ENCODE measurements at places on chromosomes 7 and 10. TPM values are rescaled to one million over a fixed set of nuclear protein-coding genes. Genes with fewer than 3 reads are reported as not detected.

Gene NKX2-3
- polyA plus RNA-seq: not detected

DNA sequence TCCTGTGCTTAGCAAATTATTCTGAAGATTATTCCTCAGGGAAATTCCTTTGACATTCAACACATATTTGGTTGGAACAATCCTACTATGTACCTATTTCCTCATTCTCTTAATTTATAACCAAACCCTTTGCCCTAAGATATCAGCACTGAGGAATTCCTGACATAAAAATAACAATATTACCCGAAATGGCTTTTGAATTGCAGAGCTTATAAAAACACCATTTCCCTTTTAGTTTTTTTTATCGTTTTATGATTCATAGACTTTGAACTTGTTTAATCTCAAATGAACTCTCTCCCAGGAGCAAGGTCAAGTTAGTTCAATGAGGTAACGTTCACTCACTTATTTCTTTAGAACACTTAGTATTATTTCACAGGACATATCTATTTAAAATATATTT, 7.7 kb upstream of the ABCB1 start:
- DNase-seq: no peak

Gene SPDYE18
- 0.24 TPM for polyA plus RNA-seq

DNA sequence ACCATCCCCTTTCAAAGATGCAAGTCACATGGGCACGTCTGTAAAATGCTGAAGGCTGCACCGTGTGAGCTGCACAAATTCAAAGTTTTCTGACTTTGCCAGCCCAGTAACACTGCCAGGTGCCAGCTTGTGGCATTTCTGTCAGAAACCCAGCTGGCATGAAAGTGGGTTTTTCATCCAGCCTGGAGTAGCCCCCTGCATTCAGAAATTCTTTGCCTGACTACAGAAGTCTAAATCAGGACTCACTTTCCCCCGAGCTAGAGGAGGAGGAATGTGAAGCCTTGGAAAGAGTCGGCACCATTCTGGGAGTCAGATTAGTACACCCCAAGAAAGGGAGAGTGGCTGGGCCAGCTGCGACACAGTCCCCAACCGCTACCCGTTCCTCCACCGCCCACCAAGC, 56.7 kb upstream of the EN2 start:
- DNase-seq: peak; percentile 23

Gene DNAJB12
- polyA plus RNA-seq: 22.1 TPM

- no peak for DNase-seq
Measured at GRCh38 chr7:3861386-3861785, 560.3 kb downstream of the SDK1 start.

DNA sequence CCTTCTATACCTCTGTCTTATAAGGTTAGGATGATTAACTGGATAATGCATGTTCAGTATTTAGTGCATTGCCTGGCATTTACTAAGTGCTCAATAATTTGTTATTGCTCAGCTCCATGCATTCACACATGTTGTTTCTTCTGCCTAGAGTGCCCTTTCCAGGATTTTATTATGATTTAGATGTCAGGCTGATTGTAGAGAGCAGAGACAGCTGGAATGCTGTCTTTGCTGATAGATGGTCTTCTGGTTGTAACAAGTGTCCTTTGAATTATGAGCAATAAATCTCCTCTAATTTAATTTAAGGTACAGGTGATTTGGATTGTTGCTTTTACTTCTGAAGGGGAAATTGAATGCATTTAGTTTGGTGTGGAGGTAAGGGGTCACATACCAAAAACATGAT, 548.0 kb downstream of the MAGI2 start:
- no peak for DNase-seq

Gene PRTFDC1
- 0.43 TPM for polyA plus RNA-seq

DNA sequence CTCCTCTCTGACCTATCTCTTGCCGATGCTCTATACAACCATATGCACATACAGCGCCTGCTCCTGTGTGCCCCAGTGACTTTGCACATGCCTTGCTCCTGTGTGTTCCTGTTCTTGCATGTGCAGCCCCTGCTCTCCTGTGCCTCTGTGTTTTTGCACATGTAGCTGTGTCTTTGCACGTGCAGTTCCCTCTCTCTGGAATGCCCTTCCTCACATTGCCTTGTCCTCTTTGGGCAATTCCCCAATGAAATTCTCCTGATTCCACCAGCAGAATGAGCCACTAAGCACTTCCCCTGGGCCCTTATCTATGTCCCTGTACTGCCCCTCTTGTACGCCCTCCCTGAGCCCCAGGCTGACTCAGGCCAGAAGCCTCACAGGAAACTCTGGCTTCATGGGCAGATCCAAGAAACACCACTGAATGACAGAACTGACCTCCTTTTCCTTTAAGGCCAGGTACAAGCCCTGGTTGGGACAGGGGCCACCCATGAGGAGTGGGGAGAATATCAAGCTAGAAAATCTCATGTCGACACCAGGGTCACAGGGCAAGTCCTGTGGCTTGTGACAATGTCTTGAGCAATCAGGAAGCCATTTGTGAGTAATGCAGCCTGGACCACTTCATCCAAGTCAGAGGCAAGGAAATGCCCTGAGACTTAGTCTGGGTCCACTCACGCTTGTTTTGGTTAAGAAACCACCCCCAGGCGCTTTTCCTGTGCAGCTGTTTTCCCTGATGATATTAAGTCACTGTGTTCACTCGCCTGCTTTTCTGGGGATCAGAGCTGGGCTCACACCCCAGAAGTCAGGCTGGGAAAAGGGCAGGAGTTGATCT, 1.9 kb upstream of the ARHGAP22 start:
- DNase-seq: peak; percentile 48

Gene MOGAT3
- not detected for polyA plus RNA-seq

DNA sequence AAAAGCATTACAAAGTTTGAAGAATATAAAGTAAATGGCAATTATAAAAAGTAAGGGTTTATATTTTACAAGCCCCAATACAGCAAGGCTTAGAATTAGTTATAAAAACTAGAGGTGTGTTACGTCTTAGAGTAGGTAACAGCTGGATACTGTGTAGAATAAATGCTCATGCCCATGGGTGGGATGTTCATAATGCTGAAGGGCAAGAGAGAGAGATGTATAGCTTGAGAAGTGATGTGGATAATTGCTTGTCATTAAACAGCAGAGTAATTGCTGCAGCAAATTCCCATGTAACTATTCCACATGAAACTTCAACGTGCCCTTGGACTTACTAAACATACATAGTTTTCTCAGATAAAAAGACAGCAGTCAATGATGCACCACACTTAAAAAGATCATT, 233.8 kb downstream of the IMMP2L start:
- no peak for DNase-seq

Gene GPR85
- 0.19 TPM for polyA plus RNA-seq

Gene DGKB
- polyA plus RNA-seq: 0.04 TPM

GRCh38 chr7:125644109-125644508, 714.5 kb upstream of the POT1 start:
- no peak for DNase-seq

Gene ZNF853
- polyA plus RNA-seq: 7.8 TPM

Gene OR2A7
- polyA plus RNA-seq: 0.06 TPM

DNA sequence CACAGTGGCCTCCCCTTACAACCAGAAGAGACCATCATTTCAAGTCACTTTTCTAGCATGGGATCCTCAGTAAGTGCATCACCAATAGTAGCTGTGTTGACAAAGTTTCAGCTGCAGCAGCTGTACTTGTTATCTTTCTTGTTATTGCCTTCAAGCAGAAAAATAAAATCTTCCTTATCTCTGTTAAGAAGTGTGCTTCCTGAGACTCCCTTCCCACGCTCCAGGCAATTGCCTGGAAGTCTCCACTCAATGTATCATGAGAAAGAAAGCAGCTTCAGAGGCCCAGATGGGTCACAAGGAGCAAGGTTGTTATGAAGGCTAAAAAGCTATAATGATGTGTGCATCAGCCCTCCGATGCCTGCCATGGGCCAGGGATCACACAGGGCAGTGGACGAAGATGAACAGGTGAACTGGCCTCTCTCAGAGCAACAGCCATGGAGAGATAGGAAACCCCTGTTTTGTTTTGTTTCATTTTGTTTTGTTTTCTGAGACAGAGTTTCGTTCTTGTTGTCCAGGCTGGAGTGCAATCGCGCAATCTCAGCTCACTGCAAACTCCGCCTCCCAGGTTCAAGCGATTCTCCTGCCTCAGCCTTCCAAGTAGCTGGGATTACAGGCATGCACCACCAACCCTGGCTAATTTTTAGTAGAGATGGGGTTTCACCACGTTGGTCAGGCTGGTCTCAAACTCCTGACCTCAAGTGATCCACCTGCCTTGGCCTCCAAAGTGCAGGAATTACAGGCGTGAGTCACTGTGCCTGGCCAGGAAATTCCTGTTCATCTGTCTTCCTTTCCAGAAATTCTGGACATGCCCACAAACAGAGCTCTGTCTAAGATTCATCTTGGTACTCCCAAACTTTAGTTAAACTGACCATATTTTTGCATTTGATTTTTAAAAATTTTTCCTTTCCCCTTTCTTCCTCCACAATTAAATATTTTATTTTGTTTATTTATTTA, 340.5 kb downstream of the TNS3 start:
- no peak for DNase-seq

DNA sequence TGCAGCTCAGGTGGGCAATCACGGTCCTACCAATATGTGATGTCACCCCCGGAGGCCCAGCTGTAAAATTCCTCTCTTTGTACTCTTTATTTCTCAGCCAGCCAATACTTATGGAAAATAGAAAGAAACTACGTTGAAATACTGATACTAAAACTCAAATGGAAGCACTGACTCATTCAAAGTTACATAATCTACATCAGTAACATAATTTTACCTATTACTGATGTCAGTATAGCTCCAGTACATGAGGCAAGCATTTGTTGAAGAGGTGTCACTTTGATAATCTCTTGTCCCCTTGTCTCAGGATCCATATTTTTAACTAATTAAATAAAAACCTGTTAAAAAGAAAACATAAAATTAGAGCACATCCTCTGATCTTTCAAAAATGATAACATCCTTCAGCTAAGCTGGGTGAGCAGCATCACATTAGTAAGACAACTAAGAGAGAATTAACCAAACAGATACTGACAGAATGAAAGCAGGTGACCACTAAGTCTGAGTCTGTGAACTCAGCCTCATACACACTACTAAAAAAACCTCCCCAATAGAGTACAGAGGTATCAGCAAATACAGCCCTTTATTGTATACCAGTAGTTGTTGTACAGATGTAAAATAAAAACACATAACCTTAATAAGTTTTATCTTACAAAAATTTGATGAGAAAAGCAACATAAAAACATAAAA, 17.6 kb downstream of the SLC25A40 start:
- no peak for DNase-seq

GRCh38 chr10:132827861-132828539, 42.1 kb upstream of the NKX6-2 start:
- no peak for DNase-seq

Gene ZNF107
- 1.4 TPM for polyA plus RNA-seq

DNA sequence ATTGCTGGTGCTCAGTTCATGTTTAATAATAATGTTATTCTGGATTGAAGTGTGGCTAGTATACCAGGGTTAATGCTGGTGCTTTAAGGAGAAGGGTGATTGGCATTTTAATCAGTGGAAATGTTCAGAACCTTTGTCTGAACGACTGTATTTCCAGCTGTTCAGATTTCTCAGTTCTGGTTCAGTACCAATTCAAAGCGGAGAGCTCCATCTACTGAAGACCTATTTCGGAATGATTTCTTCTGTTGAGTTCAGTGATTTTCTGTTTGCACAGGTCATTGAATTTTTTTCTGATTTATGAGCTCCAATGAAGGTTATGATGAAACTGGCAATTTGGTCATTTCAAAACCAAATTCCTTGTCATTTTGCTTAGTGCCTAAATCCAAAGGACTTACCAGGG, 160.1 kb downstream of the EXOC4 start:
- no peak for DNase-seq

GRCh38 chr10:100356067-100357017, 9.3 kb downstream of the SCD start:
- no peak for DNase-seq

- DNase-seq: no peak
Measured at GRCh38 chr10:79947083-79947415, 1.9 kb downstream of the SFTPD start.

DNA sequence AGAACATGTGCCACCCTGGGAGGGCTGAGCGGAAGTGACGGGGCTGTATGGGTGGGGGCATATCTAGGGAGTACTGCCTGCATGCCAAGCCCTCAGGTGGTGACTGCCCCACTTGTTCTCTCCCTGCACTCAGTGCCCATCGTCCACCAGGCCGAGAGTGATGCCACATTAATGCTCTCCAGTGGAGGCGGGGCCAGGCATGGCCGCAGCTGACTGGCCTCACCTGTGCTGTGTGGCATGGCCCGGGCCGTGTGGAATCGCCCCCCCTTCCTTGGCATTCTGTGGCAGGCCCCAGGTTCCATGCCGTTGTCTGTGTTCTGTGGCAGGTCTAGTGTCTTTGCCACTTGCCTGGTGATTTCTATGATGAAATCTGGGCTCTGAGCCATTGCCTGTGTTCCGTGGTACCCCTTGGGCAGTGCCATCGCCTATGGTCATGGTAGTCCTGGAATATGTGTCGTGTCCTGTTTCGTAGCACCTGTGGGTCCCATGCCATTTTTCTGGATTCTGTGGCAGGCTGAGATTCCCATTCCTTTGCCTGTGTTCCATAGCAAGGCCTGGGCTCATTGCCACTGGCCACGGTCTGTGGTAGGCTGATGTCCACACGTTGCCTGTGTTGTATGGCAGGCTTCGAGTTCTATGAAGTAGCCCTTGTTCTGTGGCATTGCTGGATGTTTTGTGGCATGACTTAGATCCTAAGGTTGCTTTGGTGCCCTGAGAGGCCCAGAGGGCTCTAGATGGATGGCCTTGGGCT, 8.9 kb downstream of the FLNC start:
- peak; percentile 31 for DNase-seq

- no peak for DNase-seq
Measured at GRCh38 chr10:14311206-14311957, 19.3 kb downstream of the FRMD4A start.

DNA sequence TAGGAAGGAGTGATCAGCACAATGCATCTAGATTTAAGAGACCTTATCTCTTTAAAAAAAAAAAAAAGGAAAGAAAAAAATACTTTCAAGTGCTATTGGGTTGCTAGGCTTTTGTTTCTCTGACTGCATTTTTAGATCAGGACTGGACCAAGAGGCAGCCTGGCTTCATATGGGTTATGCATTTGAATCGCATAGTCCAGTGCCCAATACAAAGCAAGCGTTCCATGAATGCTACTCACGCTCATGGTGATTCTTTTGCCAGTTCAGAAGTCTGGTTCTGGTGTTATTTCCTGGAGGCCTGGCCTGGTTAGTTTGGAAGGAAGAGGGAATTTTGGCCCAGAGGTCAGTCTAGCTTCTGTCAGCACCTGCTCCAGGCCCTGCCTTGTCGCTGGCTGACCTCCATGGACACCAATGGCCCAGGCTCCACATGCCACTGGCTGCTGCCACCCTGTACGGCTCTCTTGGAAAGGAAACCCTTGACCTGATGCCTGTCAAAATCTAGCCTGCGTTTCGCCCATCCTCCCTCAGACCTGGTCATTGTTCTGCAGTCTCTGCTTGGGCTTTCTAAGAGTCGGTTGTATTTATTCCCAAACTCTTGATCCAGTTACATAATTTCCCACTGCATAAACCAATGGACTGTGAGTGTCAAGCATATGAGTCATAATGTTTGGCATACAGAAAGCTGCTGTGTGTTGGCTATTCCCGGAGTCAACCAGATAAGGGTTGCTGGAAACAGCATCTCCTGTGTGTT, 74.3 kb upstream of the MKX start:
- peak; percentile 13 for DNase-seq

GRCh38 chr10:28294809-28295208, 8.1 kb downstream of the MPP7 start:
- DNase-seq: no peak

All from psoas muscle (tissue), 8 donors.